ENCODE measurements at places on chromosomes 11 and 22. TPM values are rescaled to one million over a fixed set of nuclear protein-coding genes. Genes with fewer than 3 reads are reported as not detected.

GDPD4 gene
- 0.48 TPM for total RNA-seq

HDHD5 gene
- 11.3 TPM for total RNA-seq

DNA sequence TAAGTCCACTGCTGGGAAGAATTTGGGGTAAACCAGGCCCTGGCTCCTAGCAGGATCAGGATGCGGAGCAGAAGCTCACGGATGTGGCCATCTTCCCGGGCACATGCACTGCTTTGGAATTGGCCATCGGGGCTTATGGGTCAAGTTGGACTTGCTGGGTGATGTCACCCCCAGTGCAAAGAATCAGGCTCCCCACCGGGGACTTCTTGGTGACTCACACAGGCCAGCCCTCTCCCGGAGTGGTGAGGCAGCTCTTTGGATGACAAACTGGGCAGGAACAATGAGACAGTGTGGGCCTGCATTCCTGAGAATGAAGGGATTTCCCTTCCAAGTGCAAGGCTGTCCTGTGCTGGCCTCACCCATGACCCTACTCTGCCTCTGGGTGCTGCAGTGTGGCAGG is 128.8 kb upstream of the ANO1 start:
- no peak for DNase-seq

GATD1 gene
- total RNA-seq = 26.2 TPM

DNA sequence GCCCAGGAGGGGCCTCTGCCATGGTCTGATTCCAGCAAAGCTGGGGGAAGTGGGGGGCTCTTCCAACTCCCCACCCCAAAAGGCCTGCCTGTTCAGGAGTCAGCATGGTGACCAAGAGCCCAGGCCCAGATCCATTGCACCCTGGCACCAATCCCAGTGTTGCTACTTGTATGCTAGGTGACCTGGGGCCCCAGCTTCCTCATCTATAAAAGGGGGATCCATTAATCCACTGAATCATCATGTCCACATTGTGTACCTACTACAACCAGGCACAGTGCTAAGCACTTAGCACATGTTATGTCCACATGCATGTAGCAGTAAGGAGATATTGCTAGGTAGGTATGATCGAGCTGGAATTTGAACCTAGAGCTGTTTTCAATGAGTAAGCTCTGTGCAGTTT is 2.0 kb downstream of the SYT12 start:
- DNase-seq = no peak

DNA sequence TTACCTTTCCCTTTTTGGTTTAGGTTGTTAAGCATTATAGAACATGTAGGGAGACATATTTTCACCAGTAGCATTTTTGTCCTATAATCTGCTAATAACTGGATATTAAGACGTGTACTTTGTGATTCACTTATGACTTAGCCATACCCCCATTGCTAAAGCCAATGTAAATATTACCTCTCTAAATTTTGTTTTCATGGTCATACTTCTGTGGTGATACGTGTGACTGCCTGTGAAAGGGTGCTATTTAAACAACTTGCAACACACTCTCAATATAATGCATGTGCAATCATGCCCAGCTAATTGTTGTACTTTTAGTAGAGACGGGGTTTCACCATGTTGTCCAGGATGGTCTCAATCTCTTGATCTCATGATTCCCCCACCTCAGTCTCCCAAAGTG is 36.2 kb upstream of the PAK1 start:
- DNase-seq = no peak

OR52E1 gene
- total RNA-seq = not detected

GRCh38 chr22:30127749-30128166 is 47.5 kb downstream of the HORMAD2 start:
- no peak for DNase-seq

- no peak for DNase-seq
Measured at GRCh38 chr11:79691445-79691844, 250.6 kb upstream of the TENM4 start.

- DNase-seq = peak; percentile 91
Measured at GRCh38 chr11:35083431-35084238, 55.3 kb upstream of the CD44 start.

PTGDR2 gene
- 0.24 TPM for total RNA-seq

DNA sequence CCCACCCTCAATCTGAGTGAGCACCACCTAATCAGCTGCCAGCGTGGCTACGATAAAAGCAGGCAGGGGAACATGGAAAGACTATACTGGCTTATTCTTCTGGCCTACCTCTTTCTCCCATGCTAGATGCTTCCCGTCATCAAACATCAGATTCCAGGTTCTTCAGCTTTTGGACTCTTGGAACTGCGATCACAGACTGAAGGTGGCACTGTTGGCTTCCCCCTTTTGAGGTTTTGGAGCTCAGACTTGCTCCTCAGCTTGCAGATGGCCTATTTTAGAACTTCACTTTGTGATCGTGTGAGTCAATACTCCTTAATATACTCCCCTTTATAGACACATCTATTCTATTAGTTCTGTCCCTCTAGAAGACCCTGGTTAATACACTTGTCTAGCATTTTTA is 543.7 kb upstream of the RAG2 start:
- no peak for DNase-seq

ATF4 gene
- total RNA-seq = 231 TPM

- no peak for DNase-seq
Measured at GRCh38 chr22:18056807-18057474, 20.8 kb upstream of the PEX26 start.

- DNase-seq = peak; percentile 25
Measured at GRCh38 chr22:25680956-25681355, 61.0 kb upstream of the MYO18B start.

GRCh38 chr11:12024254-12024926 is 16.0 kb upstream of the DKK3 start:
- DNase-seq = no peak

DNA sequence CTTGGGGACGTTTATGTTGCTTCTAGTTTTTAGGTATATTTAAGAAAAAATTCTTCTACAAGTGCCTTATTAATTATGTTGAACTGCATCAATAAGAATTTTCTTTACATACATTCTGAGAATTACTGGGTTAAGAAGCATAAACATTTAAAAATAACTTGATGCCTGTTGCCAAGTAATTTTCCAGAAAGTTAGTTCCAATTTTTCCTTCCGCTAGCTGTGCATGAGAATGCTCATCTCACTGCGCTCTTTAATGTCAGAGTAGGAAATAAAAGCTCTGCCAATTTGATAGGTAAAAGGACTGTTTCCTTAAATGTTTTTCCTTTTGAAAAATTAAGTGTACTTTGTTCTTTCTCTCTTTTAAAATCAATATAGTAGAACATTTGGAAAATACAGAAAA is 113.1 kb upstream of the ZBED5 start:
- DNase-seq = no peak

TIMP3 gene
- 297 TPM for total RNA-seq

CABP4 gene
- 0.96 TPM for total RNA-seq

- no peak for DNase-seq
Measured at GRCh38 chr11:60895687-60896086, 10.7 kb downstream of the PRPF19 start.

- no peak for DNase-seq
Measured at GRCh38 chr22:22916215-22916951, 28.8 kb downstream of the IGLL5 start.

LDLRAD3 gene
- 28.9 TPM for total RNA-seq

PKDREJ gene
- total RNA-seq = 2.4 TPM

GRCh38 chr22:30514252-30514651 is 8.8 kb upstream of the SEC14L4 start:
- DNase-seq = no peak

DNA sequence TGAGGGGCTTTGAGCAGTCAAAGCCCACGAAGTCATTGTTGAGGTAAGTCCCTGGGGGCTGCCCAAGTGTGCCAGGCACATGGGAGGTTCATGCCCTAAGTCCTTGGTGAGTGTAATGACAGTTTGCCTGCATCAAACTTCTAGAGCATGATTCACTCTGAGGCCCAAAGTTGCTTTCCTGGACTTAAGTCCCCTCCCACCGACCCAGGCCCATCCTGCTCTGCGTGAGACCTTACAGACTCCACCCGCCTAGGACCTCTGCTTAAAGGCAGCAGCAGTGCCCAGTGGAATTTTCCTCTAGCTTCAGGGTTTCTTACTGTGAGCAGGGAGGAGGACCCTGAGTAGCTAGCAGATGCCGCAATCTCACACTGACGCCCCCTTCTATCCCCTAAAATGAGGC is 5.7 kb upstream of the PVALB start:
- DNase-seq = peak; percentile 23

DNA sequence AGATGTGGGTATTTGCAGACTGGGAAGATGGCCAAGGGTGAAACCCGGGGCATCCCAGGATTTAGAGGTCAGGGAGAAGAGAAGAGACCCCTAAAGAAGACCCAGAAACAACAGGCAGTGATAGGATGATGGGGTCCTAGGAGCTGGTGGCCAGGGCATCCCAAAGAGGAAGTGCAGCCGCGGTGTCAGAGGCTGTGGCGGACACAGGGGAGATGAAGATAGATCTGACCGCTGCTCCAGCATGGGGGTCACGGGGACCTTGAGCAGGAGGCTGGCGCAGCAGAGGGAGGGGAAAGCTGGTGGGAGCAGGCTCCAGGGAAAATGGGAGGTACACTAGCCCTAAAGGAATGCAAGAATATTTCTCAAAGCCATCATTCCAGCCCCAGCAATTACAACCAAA is 47.3 kb downstream of the CTTN start:
- DNase-seq = no peak

NDUFV1 gene
- total RNA-seq = 111 TPM
